ENCODE measurements at places on chromosomes 2 and 18.
A peak's percentile ranks its signal among the peaks of the same experiment; 100 is the strongest.

DNA sequence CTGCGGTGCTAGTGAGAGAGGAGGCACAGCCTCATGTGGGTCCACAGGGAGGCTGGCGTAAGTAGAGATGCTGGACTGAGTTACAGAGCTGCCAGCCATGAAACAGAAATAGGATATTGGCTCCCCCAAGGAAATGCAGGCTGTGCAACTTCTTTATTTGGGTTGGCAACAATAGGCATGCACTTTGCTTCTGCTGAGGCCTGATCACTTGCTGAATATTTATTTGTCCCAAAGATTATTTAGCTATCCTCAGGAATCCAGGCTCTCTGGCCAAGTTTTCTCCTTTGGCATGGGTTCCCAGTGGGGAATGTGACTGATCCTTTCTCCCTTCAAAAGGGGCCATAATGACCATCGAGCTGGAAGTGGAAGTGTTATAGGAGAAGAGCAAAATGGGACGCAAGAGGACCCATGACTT lies 60.0 kb downstream of the MAPK4 start:
- DNase-seq = no peak

GRCh38 chr2:12504443-12504842 lies 212.3 kb upstream of the TRIB2 start:
- DNase-seq = no peak

GRCh38 chr2:125553768-125554167 lies 1102.2 kb upstream of the GYPC start:
- no peak for DNase-seq

GRCh38 chr2:115560666-115561065 lies 1118.2 kb downstream of the DPP10 start:
- no peak for DNase-seq

GRCh38 chr2:135168204-135168856 lies 116.2 kb downstream of the RAB3GAP1 start:
- no peak for DNase-seq

DNA sequence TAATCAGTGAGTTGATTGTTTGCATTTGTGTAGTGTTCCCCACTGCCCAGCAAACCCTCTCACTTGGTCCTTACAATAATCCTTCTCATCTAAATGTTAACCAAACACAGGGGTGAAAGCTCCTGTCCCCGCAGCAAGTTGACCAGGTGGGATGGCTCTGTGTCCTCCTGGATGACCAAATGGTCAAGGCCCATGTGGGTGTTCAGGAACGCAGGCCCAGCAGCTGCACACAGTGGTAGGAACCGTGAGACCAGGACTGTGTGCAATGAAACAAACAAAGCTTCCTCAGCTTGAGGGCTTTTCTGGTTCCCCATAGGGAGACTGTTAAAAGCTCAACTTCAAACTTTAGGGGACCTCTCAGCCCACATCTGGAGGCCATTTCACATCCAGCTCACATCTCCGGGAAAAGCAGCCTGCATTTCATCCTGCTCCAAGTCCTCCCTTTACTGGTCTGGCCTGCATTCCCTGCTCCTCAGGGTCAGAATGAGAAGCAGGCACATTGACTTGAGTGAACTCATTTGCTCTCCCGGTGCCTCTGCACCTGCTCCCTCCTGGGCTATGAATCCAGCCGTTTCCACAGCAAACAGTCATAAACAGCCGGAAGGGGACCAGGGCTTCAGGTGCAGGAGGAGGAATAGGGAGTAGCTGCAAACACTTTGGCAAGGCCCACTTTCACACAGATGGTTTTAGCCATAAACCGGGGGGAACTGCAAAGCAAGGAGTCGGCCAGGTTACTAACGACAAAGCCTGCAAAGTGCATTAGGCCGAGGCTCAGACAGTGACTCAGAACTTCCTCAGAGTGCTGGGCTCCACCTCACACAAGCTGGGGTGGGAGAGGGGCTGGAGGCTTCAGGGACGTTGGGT lies 144.7 kb downstream of the CAPN13 start:
- peak; percentile 77 for DNase-seq

GRCh38 chr2:110853516-110853915 lies 121.1 kb downstream of the ACOXL start:
- DNase-seq = no peak

DNA sequence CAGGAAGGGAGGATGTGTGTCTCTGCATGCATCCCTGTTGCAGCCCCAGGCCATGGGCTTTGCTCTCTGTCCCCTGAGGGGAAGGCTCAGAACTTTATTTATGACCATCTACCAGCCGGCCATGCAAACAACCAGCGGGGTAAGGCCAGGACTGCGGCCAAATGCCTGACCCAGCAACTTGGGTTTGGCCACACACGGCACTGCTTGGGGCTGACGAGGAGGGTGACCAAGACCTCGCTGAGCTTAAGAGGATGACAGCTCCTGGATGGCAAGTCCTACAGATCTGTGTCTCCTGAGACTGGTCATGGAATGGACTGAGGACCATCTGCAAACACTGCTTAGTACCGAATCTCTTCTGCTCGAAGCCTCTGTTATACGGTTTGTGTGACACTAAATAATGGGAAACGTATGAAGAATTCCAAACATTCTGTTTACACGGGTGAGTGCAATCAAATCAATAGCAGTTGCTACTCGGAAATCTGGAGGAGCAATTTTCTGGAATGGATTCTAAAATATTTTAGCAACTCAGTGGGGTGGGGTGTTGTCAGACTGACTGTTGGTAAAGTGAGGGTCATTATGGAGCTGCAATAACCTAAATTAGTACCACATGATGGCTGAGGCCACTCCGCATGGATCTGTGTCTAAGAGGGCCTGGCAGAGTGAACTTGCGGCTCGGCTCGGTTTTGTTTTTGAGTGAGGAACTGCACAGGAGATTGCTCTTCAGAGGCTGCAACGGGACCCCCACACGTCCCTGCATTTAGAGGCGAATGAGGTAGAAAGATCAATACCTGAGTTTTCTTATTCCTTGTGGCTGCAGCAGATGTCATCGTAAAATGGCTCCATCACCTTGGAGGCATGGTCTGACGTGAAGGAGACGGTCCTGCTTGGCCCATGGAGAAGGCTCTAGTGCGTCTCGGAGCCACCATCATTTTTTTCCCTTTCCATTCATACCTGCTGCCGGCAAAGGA lies 26.6 kb downstream of the TMEM18 start:
- DNase-seq = no peak

- no peak for DNase-seq
Measured at GRCh38 chr18:3119401-3120341, 100.1 kb downstream of the MYOM1 start.

DNA sequence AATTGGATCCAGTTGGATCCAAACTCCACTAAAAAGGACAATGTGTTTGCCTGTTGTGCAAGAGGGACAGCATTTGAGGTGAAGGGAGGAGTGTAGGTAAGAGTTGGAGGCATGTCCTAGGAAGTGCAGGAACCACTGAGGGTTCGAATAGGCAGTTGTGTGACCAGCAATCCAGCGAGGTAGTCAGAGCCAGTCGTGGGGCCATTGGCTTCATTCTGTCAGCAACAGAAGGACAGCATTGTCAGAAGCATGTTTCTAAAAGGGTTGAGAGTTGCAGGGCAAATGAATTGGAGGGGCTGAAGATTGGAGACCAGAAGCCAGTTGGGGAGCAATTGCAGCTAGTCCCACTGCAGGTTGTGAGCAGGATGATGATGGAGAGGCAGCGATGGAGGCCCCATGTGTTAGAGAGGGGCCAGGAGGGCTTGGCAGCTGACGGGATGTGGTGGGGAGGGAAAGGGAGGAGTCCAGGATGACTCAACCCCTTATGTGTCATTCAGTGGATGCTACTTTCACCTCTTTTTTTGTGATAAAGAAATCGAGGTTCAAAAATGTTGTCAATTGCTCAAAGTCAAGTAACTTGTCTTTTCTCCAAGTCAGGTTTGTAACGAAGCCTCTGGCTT lies 96.7 kb upstream of the SIX3 start:
- no peak for DNase-seq

DNA sequence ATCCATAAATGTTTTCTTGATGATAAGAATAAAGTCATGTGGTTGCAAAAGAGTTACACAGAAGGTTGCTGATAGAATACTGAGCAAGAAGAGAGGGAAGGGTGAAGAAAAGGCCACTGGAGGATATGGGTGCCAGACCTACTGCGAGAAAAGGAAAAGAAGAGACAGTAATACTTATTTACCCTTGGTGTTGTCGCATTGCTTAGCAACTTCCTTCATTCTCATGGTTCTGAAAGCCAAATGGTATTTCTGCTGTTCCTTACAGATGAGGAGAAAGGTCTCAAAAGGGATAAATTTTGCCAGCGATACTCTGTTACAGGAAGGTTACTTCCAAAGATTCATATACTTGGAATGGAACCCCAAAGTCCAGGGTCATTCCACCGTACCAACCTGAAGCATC lies 62.5 kb downstream of the LHCGR start:
- no peak for DNase-seq

DNA sequence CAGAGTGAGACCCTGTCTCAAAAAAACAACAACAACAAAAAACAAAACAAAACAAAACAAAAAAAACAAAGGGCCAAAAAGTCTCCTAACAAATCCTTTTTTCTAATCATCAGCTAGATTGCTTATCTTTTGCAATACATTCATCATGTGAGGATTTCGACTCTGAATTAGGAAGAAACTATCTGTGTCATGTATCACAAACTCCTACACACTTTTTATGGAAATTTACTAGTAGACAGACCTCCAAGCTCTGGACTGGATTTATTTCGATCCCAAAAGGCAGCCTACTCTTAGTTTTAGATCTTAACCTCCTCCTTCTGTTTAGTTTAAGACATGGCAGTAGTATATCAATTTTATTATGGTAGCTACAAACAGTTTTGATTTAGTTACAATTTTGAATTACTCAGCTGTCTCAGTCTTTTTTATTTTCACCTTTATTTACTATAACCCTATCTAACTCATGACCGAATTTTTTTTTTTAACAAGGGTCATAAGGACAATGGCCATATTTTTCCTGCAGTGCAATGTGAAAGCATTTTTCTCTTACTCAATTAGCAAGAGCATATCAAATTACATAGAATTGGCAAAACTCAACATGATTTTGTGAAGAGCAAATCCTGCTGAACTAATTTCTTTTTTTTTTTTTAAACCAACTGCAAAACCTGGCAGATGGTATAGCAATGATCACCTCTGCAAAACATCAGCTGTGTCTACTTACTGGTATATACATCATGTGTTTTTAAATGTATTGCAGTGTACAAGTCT lies 10.7 kb upstream of the CCDC88A start:
- no peak for DNase-seq

GRCh38 chr18:58895385-58895784 lies 30.7 kb downstream of the ZNF532 start:
- no peak for DNase-seq

DNA sequence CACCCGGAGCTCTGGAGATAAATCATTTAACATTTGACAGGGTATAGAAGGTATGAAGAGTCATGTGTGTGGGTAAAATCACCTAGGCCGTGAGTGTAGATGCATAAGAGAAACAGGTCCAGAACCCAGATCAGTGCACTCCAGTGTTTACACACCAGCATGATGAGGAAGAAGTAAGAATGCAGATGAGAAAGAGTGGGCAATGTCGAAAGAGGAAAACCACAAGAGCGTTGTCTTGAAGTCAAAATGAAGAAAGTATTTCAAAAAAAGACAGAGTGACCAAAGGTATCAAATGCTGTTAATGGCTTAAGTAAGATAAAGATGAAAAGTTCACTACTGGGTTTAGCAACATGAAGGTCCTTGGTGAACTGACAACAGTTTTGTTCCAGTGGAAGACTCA lies 32.0 kb upstream of the PLB1 start:
- no peak for DNase-seq

DNA sequence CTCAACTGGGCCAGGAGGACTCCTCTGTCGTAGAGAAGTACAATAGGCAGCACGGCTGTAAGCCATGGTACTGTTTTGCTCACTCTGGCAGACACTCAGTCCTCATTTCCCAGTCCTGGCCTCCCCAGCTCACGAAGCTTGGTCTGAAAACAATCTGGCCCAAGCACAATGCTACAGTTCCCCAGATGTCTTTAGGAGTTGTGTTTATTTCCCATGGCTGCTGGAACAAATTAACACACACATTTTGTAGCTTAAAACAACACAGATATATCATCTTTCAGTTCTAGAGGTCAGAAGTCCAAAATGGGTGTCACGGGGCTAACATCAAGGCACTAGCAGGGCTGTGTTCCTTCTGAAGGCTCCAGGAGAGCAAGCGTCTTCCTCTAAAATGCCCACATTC lies 13.0 kb downstream of the FABP1 start:
- no peak for DNase-seq

GRCh38 chr2:105977212-105977611 lies 216.9 kb downstream of the UXS1 start:
- no peak for DNase-seq

DNA sequence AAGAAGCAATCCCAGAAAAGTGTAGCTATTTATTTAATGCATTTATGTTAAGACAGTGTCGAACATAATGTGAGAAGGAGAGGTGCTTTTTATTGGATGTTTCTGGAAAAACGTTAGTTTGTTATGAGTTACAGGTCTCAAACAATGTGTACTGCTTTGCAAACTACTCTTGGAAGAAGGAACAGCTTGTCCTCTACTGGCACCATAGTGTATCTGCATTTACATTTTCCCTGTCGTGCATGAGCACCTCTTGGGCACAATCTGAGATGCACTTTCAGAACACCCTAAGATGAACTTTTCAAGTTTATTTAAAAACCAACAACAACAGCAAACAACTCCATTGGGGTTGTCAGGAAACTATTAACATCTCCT lies 22.8 kb downstream of the CCNYL1 start:
- no peak for DNase-seq

DNA sequence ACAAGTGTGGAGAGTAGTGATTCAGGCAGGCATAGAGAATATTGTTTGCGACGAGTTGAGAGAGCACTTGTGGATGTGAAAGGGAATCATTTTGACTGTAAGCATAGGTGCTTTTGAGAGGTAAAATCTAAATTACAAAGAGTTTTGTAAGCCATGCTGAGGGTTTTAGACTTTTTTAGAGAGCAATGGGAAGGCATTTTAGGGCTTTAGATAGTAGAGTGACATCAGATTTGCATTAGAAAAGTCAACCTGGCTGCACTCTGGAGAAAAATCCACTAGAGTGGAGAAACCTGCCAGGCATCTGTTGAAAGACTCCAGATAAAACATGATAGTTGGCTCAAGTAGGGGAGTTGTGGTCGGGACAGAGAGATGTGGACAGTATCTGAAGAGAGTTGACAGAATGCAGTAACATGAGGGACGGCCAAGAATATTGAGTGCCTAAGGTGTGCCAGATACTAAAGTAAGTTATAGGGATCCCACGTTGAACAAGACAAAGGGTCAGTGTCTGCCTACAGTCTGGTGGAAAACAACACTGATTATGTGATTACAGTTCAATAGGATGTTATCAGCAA lies 91.7 kb upstream of the MYO3B start:
- no peak for DNase-seq

GRCh38 chr2:203033395-203033794 lies 18.7 kb downstream of the NBEAL1 start:
- DNase-seq = no peak

Measured in NCI-H2081 treated with DMSO at 0.1 percent for 48 hours (cell line).